Retinal pigment epithelial cell (primary cell): ENCODE measurements at places on chromosomes 13 and 19.

- no peak for DNase-seq
Observed at GRCh38 chr13:113267642-113268405, 29.2 kb upstream of the LAMP1 start.

DNA sequence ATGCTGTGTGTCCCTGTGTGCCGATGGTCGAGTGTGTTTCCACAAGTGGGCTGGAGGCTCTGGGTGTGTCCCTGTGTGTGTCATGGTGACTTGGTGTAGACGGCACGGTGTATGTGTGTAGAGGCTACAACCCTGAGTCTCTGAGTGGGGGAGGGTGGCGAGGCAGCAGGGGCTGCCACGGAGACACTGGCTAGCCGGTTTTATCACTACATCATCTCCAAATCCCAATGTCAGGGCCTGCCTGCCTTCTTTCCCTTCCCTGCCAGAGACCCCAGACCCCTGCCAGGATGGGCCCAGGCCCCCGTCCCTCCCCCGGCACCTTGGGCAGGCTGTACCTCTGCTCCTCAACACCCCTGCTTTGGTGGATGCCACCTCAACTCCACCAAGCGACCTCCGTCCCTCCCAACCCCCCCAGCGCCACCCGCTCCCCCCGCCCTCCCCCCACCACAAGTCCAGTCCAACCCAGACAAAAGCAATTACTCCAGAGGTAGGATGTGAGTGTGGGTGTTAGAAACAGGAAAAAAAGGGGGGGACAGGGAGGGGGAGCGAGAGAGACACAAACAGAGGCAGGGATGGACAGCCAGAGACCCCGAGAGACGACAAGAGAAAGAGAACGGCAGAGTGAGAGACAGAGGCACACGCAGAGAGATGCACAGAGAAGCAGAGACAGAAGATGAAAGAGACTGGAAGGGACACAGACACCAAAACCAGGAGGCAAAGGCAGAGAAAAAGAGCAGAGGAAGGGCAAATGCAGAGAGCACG, 21.6 kb upstream of the POU2F2 start:
- DNase-seq, result no peak

DNA sequence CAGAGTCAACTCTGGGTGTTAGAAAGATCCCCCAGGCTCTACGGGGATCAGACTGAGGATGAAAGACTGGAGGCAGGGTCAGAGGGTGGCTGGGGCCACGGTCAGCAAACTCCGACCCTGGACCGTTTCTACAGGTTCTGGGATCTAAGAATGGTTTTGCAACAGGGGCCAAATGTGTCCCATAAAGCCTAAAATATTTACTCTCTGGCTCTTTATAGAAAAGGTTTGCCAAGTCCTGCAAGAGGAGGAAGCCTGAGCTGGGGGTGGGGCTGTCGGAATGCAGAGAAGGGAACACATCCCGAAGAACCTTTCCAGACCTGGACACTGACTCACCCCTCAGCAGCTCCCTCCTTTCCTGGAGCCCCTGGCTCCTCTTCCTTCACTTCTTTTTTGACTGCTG, 20.7 kb downstream of the LIG1 start:
- no peak for DNase-seq

DNA sequence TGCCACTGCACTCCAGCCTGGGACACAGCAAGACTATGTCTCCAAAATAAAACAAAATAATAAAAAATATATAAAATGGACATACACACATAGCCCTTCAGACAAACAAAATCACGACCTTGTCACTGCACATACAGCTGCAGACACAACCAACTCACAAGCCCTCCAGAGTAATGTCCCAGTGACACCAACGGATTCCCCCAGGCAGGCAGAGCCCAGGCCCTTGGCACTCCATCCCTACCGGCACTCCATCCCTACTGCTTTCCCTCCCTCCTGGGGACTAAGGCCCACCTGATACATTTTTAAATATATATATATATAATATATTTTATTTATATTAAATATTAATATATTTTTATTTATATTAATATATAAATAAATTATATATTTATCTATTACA, 18.5 kb downstream of the ZNF101 start:
- DNase-seq, result no peak

GRCh38 chr19:18480006-18480691, 41.7 kb downstream of the ELL start:
- DNase-seq, result no peak

GRCh38 chr19:39299404-39299803, 3.2 kb downstream of the IFNL1 start:
- no peak for DNase-seq

- no peak for DNase-seq
Observed at GRCh38 chr13:57633950-57634838, 2.6 kb downstream of the PCDH17 start.

DNA sequence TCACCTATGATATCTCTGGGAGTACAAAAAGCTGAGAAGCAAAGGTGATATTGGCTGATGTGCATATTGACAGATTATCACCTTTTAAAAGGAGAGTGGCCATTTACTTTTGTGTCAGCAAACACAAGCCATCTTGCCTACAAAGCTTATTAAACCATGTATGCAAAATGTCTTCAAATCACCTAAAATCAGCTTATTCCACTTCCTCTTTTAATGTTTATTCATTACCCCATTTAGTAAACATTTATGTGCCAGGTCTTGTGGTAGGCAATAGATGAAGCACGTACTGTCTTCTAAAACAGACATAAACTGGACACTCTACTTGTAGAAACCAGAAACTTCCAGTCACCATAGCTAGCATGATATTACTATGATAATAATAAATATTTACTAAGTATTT, 354.6 kb downstream of the RBM26 start:
- no peak for DNase-seq

DNA sequence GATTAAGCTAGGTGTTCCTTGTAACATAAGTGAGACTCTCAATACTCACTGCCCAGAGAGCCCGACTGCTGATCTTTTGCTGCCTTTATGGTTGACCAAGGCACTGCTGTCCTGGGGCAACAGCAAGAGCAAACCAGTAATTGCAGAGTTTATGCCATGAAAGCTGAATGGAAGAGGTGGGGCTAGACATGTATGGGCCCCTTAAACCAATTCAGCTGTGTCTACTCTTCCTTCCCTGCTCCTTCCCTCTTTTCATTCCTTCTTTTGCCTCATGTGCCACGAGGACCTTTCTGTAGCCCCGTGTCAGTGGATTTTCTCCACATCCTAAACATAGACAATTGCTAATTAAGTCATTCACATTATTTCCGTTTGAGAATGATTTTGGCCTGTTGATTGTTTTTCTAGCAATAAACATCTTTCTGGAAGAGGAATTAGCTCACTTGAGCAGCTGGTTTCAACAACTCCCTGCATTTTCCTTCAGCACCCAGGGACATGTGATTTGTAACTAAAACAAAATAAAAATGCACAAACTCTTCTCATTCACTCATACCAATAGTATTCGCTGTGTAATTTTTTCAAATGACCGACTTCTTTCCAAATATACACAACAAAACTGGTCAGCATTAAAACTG, 40.5 kb downstream of the RAP2A start:
- DNase-seq, result no peak

GRCh38 chr19:50482271-50482855, 5.7 kb upstream of the GARIN5A start:
- no peak for DNase-seq

- DNase-seq, result no peak
Observed at GRCh38 chr19:13827656-13828055, 32.4 kb downstream of the ZSWIM4 start.

GRCh38 chr13:43319617-43320444, 296.4 kb downstream of the DNAJC15 start:
- no peak for DNase-seq

- no peak for DNase-seq
Observed at GRCh38 chr13:112761701-112762689, 72.2 kb downstream of the ATP11A start.

DNA sequence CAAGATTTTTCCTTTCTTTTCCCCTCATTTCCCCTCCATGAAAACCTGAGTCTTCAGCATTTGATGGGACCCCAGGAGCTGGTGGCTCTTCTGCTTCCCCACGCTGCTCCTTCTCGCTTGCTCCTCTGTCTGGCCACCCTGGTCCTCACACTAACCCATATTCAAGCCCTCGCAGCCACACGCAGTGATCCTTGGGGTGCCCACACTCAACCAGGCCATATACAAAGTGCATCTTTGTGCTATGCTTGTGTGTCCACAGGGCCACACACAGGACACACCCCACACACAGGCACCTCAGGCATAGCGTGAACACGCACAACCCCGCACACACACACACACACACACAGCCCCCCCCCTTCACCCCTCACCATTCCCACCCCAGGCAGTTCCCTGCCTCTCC, 132.1 kb downstream of the URI1 start:
- DNase-seq, result no peak

- DNase-seq, result no peak
Observed at GRCh38 chr13:112744168-112745021, 54.6 kb downstream of the ATP11A start.

- no peak for DNase-seq
Observed at GRCh38 chr13:114151565-114152284, 19.3 kb upstream of the RASA3 start.

DNA sequence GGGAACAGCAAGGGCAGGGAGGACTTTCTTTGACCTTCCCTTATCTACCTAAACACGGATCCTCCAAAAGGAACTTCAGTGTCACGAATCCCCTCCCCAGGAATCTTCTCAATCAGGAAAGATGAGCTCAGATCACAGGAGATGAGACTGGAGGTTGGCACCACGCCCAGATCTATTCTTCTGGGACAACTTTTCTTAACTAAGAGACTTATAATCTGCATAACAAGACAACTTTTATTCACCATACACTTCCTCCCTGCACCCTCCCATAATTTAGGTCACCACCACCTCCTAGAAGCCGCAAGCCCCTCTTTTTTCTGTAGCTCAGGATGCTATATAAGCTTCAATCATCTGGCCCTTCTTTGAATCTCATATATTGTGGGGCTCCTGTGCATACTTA, 19.2 kb upstream of the AKT2 start:
- DNase-seq, result no peak

DNA sequence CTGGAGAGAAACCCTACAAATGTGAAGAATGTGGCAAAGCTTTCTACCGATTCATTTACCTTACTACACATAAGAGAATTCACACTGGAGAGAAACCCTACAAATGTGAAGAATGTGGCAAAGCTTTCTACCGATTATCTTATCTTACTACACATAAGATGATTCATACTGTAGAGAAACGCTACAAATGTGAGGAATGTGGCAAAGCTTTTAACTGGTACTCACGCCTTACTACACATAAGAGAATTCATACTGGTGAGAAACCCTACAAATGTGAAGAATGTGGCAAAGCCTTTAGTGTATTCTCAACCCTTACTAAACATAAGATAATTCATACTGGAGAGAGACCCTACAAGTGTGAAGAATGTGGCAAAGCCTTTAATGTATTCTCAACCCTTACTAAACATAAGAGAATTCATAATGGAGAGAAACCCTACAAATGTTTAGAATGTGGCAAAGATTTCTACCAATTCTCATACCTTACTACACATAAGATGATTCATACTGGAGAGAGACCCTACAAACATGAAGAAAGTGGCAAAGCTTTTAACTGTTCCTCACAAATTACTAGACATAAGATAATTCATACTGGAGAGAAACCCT, 12.9 kb upstream of the ZNF493 start:
- DNase-seq, result no peak

DNA sequence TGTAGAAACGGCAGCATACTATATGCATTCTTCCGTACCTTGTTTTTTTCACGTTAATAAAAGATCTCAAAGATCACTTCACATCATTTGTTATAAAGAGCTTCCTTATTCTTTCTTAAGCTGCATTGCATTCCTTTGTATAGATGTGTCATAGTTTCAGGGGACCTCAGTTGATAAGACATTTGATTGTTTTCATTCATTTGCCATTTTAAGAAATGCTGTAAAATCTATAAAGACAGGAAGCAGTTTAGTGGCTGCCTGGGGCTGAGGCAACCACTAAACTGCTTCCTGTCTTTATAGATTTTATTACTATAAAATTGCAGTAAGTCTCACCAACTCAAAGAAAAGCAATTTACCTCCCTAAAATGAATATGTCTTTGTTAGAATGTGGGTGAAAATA, 59.4 kb downstream of the ZDHHC20 start:
- no peak for DNase-seq

- DNase-seq, result no peak
Observed at GRCh38 chr19:44807162-44807561, 1.7 kb upstream of the BCAM start.

DNA sequence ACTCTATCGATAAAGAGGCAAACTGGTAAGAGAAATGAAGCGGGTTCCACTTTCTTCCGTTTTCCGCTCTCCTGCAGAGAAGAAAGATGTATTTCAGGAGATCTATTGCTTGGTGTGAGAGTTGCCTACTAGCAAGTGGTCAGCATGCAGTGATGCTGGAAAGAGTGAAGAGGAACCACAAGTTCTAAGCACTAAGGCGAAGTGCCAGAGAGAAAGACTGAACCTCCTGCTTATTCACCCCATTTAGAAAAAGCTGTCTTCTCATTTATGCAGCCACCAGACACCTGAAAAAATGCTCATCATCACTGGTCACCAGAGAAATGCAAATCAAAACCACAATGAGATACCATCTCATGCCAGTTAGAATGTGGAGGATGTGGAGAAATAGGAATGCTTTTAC, 78.7 kb upstream of the GPC6 start:
- no peak for DNase-seq

- DNase-seq, result no peak
Observed at GRCh38 chr13:90187478-90188350, 1159.8 kb upstream of the MIR17HG start.

GRCh38 chr13:30624630-30625029, 6.9 kb downstream of the USPL1 start:
- DNase-seq, result no peak

DNA sequence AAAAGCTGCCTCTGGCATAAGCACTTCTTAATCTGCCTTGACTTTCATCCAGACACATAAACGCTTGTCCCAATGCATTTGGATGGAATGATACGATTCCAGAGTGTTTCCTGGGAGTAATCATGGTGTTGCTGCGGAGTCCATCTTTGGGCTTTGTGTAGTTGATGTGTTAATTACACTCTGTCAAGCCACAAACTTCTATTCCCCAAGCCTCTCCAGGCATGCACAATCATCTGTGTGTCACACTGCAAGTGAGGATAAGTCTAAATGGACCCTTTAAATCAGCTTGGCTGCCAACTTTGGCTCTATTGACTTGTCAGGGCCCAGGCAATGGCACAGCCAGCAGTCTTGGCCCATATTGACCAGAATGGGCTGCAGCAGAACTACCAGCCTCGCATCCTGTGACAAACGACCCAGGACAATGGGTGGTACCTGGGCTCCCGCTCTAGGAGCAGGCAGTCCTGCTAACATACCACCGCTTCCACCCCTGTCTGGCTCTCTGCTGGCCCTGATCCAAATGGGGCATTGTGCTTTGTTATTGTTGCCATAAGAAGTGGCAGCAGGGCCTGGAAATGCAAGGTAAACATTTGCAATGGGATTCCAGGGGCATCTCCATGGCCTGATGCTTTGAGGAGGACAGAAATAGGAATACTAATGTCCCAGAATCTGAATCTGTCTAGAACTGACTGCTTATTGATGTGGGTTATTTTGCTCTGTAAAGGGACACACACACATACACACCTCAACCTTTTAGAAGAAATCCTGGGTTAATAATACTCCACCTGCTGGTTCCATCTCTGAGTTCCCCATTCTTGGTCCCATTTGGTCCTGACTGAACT, 127.2 kb downstream of the DNAJC15 start:
- no peak for DNase-seq
